ENCODE measurements at places on chromosomes 1 and 21.

DNA sequence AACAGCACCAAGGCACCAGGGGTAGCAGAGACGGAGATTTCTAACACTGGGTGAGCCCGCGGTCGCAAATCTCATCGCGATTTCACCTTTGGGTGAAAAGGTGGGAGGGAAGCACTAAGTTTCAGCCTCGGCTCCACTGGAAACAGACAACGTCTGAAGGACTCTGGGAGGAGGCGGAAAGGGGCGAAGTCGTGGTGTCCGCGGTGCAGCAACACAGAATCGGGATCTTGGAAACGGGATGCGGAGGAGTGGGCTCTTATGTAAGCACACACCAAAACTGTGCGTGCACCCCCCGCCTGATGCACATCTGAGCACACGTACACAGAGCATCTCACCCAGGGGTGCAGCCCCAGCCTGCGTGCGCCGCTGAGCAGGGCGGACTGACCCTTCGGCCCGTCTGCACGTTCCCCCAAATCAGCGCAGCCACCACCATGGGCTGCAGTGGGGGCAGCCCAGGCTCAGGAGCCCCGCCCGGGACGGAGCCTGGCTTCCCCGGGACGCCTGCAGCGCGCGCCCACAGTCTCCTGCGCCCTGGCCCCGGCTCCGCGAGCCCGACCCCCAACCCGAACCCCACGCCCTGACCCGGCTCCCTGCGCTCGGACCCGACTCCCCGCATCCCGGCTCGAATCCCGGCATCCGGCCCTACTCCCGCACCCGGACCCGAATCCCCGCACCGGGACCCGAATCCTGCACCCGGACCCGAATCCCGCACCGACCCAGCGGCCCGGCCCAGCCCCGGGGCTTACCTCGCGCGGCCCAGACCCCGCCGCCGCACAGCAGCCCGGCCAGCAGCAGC lies 670 bp downstream of the CLSTN1 start:
- peak; percentile 36 for DNase-seq

DNA sequence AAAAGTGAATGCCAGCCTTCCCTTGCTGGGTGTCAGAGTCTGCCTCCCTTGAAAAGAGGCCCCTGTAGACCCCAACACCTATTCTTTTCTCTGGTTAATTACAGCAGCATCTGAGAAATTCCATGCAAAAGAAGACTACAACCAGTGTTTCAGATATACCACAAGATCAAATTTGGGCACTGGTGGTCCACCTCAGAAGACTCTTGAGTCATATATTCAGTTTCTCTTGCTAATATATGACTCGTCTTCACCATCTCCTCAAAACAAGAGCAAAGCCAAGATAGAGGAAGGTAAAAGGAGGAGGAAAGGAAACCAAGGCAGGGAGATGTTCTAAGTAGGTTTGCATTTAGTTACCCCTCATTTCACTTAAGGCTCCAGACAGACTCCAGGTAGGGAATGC lies 259.9 kb downstream of the ZNF648 start:
- DNase-seq, result no peak

GRCh38 chr1:50232336-50232735 lies 123.6 kb downstream of the ELAVL4 start:
- DNase-seq, result no peak

DNA sequence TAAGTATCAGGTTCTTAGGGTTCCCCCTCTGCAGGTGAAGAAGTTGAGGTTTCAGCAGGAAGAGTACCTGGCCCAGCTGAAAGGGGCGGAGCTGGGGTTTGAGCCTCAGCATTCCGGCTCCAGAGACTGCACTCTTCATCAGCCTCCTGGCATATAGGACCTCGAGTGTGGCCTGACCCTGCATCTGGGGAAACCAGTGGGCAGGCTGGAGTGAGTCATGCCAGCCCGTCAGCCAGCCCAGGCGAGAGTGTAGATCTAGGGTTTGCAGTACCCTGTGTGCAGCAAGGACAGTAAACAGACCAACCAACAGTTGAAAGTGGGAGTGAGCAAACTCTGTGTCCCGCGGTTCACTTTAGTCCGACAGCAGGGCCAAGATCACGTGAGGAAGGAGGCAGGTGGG lies 14.1 kb downstream of the MFSD2A start:
- no peak for DNase-seq

GRCh38 chr1:33178836-33179439 lies 2.9 kb downstream of the TRIM62 start:
- DNase-seq, result no peak

DNA sequence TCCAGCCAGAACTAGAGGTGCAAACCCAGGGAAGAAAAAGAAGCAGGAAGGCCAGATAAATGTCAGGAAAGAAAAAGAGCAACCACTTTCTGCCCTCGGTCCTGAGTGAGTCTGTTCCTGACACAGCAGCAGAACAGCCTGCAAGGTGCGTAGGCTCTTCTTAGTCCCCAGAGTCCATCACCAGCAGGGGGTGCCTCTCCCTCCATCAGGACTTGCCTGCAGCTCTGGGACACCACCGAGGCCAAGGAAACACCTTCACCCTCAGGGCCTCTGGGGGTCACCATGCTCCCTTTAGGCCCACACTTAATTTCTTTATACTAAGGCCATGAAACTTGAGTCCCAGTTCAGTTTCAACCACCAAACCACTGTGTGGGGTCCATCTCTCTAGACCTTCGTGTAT lies 43.7 kb upstream of the NFASC start:
- DNase-seq, result no peak

DNA sequence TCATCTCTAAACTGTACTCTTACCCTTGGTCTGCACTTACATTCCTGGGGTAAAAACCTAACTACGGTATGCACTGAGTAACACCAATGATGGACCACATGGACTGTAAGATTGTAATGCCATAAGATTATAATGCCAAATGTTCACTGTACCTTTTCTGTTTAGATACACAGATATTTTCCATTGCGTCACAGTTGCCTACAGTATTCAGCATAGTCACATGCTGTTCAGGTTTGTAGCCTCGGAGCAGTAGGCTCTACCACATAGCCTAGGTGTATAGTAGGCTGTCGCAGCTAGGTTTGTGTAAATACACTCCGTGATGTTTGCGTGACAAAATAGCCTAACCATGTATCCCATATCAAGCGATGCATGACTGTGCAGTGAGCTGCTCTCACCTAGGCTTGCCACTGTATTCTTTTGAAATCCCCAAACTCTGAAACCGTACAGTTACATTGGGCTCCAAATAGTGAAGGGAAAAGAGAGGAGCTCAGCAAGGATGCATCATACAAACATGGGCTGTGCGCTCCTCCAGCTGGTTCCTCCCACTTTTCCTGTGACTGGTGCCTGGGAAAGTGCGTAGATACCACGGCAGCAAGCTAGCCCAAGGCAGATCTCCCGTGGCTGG lies 35.2 kb downstream of the CFAP57 start:
- DNase-seq, result no peak

DNA sequence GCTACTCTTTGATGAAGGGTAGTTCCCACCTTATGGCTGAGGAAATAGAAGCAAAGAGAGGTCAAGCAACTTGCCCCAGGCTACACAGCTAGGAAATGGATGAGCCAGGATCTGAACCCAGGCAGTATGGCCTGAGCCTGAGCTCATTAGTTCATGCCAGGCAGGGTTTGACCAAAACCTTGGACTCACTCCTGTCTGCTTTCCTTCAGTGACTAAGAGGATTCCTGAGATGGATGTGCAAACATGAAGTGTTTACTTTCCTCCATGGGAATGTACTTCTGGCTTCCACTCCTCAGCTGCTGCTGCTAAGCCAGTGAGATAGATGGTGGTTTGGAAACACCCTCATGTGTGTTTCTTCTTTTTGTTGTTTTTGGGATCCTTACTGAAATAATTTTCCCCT lies 35.1 kb upstream of the ERRFI1 start:
- DNase-seq, result no peak

DNA sequence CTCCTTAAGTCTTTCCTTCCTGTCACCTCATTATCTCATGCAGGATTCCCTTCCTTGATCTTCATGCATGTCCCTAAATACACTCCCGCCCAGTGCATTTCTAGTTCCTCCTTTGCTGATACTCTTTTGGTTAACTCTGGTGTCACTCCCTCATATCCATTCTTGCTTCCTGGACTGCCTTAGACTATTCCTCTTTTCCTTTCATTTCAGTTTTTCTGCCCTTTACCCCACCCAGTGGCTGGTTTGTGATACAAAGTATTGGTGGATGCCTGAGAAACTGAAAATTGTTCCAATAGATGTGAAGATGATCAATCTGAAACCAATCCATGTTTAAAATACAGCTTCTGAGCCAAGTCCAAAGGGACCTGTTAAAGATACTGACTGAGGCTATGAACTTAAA lies 553.8 kb upstream of the CAMK1G start:
- DNase-seq, result no peak

DNA sequence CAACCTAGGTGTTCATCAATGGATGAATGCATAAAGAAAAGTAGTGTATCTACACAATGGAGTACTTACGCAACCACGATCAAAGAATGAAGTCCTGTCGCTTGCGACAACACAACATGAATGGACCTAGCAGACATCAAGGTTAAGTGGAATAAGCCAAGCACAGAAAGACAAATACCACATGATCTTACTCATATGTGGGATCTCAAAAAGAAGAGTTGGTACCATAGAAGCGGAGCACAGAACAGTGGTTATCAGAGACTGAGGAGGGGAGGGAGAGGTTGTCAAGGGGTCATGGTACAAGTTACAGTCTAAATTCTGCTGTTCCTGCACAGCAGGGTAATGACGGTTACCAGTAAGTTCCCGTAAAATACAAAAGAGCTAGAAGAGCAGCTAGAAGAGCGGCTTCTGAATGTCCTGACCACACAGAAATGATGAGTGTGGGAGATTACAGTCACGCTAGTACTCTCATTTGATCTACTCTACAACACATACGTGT lies 36.7 kb downstream of the NPHP4 start:
- DNase-seq, result no peak

GRCh38 chr21:45638707-45639106 lies 4.8 kb upstream of the PCBP3 start:
- DNase-seq, result no peak

- peak; percentile 59 for DNase-seq
Measured at GRCh38 chr1:198935306-198935921, 296.6 kb downstream of the PTPRC start.
